ENCODE measurements at places on chromosomes 3 and 15.

- DNase-seq: no peak
Measured at GRCh38 chr3:169272532-169272931, 391.0 kb downstream of the MECOM start.

GRCh38 chr3:157868946-157869345 lies 237.3 kb downstream of the SHOX2 start:
- no peak for DNase-seq

GRCh38 chr15:28900892-28901586 lies 15.3 kb downstream of the APBA2 start:
- no peak for DNase-seq

- DNase-seq: peak; percentile 22
Measured at GRCh38 chr3:126132751-126133511, 47.5 kb downstream of the ALDH1L1 start.

GRCh38 chr3:184658223-184658928 lies 53.5 kb downstream of the MAGEF1 start:
- peak; percentile 74 for DNase-seq
